Naive thymus-derived CD4-positive, alpha-beta T cell (primary cell): ENCODE measurements at places on chromosomes 4 and X.

- peak; percentile 3 for DNase-seq
Observed at GRCh38 chr4:101791182-101791558, 640 bp downstream of the BANK1 start.

- no peak for DNase-seq
Observed at GRCh38 chr4:87009095-87009648, 74.4 kb downstream of the AFF1 start.

- DNase-seq, result no peak
Observed at GRCh38 chrX:34778916-34779315, 121.8 kb upstream of the TMEM47 start.

GRCh38 chr4:70838666-70839588, 763 bp downstream of the GRSF1 start:
- DNase-seq, result peak; percentile 63

- no peak for DNase-seq
Observed at GRCh38 chrX:96683997-96684338, 674 bp upstream of the DIAPH2 start.

GRCh38 chr4:185071236-185071811, 53.0 kb downstream of the HELT start:
- DNase-seq, result no peak
